ENCODE measurements at places on chromosomes 4 and X.

- DNase-seq, result no peak
These were observed 31.5 kb downstream of the NOP14 start for GRCh38 chr4:2931512-2932301.

- DNase-seq, result no peak
These were observed 112.4 kb upstream of the TLR3 start for GRCh38 chr4:185956544-185956940.

GRCh38 chrX:29318012-29318411 lies 730.8 kb downstream of the IL1RAPL1 start:
- DNase-seq, result peak; percentile 70

GRCh38 chr4:150619042-150619441 lies 37.1 kb downstream of the MAB21L2 start:
- DNase-seq, result peak; percentile 12

DNA sequence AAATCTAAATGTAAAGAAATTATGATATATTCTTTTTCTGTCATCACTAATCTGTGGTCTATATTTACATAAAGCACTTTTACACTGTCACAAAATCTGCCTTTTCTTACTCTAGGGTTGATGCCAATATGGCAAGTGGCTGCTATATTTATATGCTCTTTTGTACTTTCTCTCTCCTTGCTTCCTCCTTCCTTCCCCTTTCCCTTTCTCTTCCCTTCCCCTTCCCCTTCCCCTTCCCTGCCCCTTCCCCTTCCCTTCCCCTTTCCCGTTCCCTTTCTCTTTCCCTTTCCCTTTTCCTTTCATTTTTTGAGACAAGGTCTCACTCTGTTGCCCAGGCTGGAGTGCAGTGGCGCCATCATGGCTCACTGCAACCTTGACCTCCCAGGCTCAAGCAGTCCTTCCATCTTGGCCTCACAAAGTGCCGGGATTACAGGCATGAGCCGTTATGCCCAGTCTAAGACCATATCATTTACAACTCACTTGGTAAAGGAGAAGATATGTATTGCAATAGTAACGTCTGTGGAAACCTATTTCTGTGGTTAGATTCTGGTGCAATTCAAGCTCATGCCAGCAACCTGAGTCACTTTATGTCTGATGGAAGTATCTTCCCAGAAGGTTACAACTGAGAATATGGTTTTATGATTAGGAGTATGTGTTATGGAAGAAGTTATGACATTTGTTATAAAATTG lies 13.9 kb upstream of the PLAC8 start:
- peak; percentile 89 for DNase-seq

GRCh38 chr4:114512595-114513295 lies 85.9 kb upstream of the UGT8 start:
- DNase-seq, result no peak

DNA sequence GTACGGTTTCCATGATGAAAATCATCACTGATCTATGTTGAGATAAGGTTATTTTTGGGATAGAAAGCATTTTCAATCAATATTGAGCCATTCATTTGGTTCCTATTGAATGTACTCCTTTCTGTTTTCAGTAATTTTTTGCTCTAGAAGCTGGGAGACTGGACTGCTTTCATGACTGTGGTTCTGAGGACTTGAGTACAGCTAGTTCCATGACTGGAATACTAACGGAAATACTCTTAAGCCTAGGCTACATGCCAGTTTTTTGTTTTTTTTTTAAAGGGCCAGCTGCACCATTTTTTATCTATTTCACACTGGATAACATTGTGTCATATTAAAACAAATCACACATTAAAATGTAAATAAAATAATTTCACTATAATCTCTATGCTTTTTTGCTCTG lies 16.7 kb downstream of the PRR32 start:
- DNase-seq, result no peak

GRCh38 chr4:6941796-6942195 lies 32.2 kb downstream of the TBC1D14 start:
- DNase-seq, result no peak

GRCh38 chr4:72418458-72418857 lies 150.6 kb downstream of the ADAMTS3 start:
- DNase-seq, result peak; percentile 83

- DNase-seq, result no peak
These were observed 1.1 kb upstream of the GNPDA2 start for GRCh38 chr4:44727471-44727870.

- peak; percentile 3 for DNase-seq
These were observed 161.5 kb downstream of the PRDM5 start for GRCh38 chr4:120761070-120761469.

DNA sequence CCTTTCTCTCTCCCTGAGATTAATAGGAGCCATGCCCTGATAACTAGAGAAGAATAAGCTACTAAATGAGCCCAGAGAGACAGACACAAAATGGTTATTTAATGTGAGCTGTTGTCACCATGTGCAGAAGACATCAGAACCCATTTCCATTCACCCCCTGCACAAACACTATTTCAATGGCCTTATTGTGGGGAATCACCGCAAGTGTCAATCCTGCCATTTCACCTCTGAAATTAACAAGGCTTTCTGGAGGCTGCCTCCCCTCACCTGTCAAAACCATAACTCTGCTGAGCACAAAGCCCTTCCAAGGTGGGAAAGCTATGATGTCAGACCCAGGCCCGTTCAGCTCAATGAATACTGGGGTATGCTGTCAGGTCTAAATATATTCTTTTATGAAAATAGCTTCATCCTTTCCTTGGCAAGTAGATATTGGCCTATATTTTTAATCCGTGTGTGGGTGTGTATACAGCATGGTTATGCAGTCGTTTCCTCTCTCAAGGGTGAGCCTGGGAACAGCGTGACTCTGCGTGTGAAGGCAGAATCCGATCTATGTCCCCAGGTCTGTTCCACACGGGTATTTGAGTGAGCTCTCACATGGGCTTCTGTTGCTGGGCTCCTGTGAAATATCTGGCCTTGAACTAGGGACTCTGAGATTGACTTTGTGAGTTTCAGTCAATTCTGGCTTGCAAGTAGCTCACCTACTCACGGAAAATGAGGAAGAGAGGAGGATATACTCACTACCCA lies 266.3 kb downstream of the FBXW7 start:
- DNase-seq, result no peak

DNA sequence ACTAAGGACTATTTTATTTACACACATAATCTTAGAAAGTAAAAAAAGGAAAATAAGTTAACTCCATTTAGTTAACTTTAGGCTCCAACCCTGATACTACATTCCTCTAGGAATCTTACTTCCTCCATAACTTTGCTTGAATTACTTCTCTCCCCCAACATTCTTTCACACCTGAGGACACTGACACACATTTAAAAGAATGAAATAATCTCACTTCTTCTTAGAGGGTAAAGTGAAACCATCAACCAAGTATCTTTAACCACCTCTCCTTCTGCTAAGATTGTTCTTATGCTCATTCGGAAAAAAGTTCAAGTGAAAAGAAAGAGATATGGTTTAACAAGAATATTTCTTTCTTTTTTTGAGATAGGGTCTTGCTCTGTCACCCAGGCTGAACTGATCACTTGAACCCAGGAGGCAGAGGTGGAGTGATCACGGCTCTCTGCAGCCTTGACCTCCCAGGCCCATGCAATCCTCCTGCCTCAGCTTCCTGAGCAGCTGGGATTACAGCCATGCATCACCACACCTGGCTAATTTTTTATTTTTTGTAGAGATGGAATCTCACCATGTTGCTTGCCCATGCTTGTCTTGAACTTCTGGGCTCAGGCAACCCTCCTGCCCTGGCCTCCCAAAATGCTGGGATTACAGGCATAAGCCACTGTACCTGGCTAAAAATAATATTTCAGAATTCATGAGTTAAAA lies 28.5 kb downstream of the SLC25A4 start:
- no peak for DNase-seq

DNA sequence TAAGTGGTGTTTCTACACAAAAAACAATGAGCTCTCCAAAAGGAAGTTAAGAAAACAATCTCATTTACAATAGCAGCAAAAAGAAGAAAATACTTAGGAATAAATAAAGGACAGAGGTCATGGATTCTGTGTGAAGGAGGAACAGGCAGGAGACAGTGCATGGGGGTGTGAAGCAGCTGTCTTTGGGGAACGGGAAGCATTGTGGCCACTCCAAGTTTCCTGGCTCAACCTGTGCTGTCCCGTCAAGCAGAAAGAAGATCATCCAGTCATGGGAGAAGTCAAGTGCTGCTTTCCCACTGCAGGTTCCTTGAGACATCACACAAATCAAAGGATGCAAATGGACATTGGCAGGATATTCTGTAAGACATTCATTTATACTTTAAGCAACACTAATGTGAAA lies 66.1 kb upstream of the MAML3 start:
- no peak for DNase-seq

DNA sequence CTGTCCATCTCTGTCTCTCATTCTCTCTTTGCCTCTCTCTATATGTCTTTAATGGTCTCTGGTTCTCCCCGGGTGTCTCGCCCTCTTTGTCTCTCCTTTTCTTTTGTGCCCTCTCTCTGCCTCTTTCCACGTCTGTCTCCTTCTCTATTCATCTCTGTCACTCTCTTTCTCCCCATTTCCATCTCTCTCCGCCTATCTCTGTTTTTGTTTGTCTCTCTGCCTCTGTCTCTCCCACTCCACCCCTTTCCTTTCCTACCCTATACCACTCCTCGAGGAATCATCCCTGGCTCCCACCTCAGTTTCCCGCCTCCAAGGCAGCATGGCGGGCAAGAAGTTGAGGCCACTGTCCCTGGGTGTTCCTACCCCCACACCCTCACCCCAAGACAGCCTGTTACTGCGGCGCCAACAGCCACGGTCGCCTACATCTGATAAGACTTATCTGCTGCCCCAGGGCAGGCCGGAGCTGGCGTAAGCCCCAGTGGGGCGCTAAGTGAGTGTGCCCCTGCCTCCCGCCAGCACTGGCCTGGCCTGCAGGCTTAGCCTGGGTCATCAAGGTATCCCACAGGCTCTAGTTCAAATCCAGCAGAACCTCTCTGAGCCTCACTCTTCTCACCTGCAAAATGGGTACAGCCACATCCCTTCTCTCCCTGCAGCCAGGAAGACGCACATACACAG lies 713 bp upstream of the GATA1 start:
- DNase-seq, result no peak

DNA sequence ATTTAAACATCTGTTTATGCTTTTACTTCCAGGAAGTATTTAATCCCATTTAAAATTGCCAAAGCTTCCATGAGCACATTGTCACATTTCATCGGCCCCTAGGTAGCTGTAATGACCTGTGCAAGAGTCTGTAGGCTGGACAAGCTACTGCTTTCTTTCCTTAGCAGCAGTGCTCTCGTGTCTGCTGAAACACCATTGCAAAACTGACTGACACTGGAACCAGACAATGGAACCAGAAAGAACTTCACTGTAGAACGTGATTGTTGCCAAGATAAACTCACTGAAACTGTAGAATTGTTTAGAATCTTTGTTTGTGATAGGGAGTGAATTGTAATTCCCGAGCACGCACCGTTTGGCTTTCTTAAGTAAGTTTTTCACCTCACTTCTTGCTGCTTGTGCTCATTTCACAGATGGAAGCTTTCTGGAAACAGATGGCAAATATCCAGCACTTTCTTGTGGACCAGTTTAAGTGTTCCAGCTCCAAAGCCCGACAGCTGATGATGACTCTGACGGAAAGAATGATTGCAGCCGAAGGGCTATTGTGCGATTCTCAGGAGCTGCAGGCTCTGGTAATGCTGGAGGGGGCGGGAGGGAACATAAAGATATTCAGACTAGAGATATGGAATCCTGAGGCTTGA lies 36.9 kb downstream of the EVC start:
- DNase-seq, result peak; percentile 100

DNA sequence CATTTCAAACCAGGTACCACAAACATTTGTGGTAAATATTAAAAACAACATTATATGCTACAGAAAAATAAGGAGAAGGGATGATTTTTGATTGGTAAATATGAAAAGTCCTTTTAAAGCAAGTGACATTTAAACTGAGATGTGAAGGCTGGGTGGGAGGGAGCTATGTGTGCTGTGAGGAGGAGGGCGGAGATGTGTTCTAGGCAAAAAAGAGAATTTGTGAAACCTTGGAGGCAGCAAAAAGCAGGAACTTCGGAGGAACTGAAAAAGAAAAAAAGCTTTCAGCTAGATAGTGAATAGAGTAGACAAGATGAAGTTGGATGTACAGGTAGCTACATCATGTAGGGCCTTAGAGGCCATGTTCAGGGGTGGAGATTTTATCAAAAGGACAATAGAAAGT lies 10.1 kb upstream of the ARAP2 start:
- DNase-seq, result no peak

DNA sequence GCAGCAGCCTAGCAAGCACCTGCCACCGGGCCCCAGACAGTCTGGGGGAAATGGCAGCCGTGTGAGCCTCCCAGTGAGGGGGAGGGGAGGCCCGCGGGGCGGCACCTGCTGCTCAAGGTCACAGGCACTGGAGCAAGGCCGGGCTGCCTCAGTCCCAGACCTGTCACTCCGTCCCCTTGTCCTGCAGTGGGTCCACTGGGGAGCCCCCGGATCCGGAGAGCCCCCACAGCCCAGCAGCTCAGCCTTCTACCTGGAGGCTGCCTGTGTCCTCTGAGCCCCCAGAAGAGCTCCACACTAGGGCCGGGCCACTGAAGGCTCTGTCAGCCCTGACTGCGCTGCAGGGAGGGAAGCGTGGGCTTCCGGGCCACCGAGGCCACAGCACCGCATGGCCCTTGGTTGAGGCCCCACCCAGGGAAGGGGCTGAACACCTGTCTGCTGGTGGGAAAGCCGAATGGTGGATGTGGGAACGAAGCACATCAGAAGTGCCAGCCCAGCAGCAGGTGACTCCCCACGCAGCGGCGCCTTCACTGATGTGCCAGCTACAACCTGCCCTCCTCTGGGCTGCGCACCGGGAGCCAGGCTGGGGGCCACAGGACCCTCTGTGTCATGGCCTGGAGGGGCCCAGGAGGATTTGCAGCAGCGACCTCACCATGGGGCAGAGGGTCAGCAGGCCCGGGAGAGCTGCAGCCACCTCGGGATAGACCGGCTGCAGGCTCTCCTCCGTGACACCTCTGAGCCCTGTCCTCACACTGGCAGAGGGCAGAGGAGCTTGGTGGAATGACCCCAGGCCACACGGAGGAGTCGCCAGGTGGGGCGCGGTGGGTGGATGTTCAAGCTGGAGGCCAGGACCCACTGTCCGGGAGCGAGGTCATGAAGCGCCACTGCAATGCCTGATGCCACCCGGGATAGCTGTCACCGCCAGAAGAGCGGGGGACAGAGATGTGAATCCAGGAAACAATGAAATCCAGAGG lies 35.0 kb upstream of the MXD4 start:
- no peak for DNase-seq

- DNase-seq, result peak; percentile 64
These were observed 9.6 kb downstream of the XIAP start for GRCh38 chrX:123869488-123869887.

GRCh38 chr4:187711586-187711985 lies 284.0 kb upstream of the ZFP42 start:
- DNase-seq, result no peak

- peak; percentile 51 for DNase-seq
These were observed 250.1 kb downstream of the SNCA start for GRCh38 chr4:89586864-89587263.

GRCh38 chr4:95394752-95395306 lies 153.9 kb downstream of the UNC5C start:
- no peak for DNase-seq

- DNase-seq, result no peak
These were observed 62.7 kb downstream of the ANTXR2 start for GRCh38 chr4:80010316-80010715.

GRCh38 chr4:54626113-54626512 lies 31.6 kb upstream of the KIT start:
- DNase-seq, result no peak

Data from fibroblast of mammary gland (primary cell).